ENCODE measurements at places on chromosomes 2 and 18.

- no peak for DNase-seq
Measured at GRCh38 chr2:231367178-231367577, 28.3 kb upstream of the B3GNT7 start.

DNA sequence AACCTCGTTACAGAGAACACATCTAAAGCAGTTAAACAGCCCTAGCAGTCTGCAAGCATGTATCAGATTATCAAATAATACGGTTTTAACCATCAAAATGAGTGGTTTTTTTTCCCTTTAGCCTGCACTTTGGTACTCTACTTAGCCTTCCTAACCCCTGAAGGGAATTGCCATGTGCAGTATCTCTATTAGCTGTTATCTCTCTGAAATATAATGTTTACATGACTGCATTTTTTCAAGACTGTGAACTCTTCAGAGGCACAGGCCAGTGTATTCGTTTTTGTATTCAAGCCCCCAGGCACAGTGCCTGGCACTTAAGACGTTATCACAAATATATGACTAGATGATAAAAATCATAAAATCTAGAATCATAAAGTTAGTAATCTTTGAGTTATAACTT, 509.5 kb downstream of the PARD3B start:
- DNase-seq = no peak

GRCh38 chr2:231190531-231191197, 7.8 kb upstream of the ARMC9 start:
- no peak for DNase-seq

DNA sequence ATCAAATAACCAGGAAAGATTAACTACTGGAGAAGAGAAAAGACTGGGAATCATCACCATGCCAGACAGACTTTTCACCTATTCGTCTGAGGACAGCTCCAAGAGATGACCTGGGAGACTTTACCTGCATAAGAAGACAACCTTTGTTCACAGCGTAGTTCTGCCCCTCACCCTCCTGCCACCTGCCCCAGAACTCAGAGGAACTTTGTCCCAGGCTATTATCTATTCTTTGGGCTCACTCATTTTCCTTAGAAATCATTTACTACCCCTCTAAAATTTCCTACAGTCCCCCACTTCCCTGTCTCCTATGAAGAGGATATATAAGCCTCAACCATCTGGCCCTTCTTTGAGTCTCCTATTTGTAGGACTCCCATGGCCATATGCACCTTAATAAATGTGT, 19.3 kb upstream of the COPS8 start:
- DNase-seq = no peak

DNA sequence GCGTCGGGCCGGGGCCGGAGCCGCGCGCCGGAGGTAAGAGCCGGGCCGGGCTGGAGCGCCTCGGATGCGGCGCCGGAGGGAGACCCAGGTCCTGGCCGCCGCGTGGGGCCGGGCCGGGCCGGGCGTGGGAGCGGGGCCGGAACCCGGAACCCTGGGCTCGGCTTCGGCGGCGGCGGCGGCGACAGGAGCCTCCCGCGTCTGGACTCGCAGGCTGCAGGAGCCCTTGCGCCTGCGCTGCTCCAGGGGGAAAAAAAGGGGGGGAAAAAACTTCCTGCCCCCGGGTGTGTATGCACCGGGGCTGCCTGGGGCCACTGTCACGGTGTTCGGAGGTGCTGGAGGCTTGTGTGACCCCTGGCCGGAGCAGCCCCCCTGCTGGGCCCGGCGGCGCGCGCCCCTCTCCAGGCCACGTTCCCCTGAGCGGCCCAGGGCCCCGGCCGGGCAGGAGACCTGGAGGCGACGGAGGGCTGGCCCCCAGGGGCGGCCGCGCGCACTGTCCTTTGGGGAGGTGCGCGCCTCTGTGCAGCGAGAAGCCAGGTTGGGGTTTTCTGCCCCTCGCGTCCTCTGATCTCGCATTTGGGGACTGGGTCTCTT, 864 bp downstream of the KLHL29 start:
- no peak for DNase-seq

- DNase-seq = no peak
Measured at GRCh38 chr2:225413786-225414185, 14.3 kb downstream of the NYAP2 start.

DNA sequence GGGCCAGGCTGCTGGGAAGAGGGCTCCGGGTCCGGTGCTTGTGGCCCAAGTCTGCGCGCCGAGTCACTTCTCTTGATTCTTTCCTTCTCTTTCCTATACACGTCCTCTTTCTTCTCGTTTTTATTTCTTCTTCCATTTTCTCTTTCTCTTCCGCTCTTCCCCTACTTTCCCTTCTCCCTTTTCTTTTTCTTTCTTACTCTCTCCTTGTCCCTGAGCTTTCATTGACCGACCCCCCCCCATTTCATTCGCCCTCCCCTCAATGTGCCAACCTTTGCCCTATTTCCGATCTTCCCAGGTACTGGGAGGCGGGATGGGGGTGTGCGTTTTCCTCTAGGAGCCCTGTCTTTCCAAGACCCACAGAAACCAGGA, 1.8 kb downstream of the ONECUT2 start:
- DNase-seq = no peak

DNA sequence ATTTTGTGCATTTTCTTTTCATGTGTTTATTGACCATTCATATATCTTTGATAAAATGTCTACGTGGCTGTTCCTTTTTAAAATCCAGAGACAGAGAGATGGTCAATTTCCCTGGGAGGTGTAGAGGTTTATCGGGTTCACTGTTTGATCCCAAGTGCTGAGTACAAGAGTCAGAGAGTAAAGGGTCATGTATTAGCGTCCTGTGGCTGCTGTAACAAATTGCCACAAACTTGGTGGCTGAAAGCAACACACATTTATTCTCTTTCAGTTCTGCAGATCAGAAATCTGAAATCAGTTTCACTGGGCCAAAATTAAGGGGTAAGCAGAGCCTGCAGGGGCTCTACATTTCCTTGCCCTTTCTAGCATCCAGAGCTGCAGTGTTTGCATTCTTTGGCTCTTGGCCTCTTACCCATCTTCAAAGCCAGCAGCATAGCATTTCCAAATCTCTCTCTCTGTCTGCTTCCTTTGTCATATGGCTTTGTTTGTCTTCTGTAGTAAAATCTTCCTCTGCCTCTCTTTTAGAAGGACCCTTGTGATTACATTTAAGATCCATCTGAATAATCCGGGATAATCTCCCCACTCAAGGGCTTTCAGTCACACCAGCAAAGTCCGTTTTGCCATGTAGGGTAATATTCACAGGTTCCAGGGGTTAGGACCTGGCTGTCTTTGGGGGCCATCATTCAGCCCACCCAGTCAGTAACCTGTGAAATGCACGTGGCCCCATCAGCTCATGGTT, 49.9 kb downstream of the TMEM17 start:
- DNase-seq = no peak

DNA sequence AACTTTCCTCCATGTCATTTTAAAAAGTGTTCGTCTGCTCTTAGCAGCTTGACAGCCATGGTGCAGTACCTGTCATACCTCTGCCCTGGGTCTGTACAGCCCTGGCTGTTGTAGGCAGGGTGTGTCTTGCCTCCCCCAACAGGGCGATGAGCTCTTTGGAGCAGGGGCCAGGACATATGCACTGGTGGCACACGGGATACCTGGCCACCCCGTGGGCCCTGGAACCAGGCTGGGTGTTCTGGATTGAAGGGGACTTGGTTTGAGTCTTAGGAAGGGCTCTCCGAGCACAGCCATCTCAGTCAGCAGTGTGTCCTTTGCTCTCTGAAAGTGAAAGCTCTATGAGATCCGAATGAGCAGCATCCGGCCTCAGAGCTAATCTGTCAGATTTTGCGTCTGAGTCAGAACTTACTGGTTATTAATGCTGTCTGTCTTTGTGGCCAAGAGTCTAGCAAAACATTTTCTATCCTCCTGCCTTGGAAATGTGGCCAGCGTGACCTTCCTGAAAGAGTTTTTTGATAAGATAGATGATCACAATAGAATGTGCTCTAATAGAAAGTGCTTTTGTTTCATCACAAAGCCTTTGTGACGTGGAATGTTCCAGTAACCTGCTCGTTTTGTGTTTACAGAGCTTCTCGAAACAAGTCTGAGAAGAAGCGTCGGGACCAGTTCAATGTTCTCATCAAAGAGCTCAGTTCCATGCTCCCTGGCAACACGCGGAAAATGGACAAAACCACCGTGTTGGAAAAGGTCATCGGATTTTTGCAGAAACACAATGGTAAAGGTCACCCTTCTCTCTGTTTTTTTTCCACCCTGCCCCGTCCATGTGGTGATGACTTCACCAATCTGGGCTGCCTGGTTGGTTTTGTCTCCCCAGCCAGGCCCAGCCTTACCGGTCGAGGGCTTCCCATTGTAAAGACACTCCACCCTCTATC, 77.3 kb upstream of the RPL31 start:
- no peak for DNase-seq

DNA sequence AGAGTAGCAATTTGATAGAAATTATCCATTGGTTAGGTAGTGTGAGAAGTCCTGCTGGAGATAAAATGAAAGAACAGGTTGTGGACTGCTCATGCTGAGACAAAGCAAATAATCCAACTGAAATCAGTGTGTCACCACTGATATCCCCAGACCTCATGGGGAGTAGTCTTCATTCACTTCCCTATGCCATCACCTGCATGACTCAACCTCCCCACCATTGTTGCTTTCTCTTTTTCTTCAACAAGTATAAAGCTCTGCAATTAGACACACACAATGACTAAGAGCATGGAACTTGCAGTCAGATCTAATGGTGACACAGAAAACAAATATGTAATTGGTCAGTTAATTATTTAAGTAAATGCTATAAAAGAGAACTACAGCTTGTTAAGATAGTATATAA, 475.3 kb downstream of the RIT2 start:
- no peak for DNase-seq

GRCh38 chr2:113134717-113135116, 7.3 kb downstream of the IL1RN start:
- no peak for DNase-seq

GRCh38 chr2:172561270-172561669, 5.4 kb downstream of the PDK1 start:
- DNase-seq = no peak

GRCh38 chr18:1012775-1013174, 108.1 kb downstream of the ADCYAP1 start:
- no peak for DNase-seq

DNA sequence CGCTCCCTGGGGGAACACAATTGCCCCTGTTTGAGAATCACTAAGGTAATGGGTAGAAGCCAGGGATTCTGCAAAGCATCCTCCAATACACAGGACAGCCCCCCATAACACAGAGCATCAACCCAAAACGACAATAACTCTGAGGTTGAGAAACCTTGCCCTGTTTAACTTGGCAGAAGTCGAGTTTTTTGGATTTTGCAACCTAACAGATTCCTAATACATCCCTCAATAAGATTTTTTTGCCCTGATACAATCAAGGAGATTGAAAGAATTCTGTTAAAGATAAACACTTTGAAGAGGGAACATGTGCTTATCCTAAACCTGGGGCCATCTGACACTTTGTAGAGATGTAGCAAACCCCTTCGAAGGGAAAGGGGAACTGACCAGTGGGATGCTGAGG, 92.5 kb upstream of the ZNF532 start:
- DNase-seq = no peak

DNA sequence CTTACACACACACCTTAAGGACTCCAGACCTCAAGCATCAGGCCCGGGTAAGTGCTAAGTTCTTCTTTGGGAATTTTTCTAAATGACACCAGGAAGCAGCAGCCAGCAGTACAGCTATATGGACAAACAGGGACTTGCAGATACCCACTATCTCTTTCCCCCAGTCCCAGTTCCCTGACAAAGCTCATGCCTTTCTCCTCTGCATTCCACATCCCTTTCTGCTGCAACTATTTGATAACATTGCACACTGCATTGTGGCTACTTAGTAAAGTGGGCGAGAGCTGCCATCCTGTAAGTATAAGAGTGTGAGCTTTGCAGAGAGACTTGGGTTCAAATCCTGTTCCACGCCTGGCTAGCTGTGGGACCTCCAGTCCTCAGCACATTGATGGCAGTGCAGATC, 14.0 kb upstream of the CD226 start:
- no peak for DNase-seq

GRCh38 chr2:85988914-85989270, 100.1 kb upstream of the ST3GAL5 start:
- no peak for DNase-seq

- no peak for DNase-seq
Measured at GRCh38 chr2:231058761-231059550, 2.3 kb downstream of the PSMD1 start.

DNA sequence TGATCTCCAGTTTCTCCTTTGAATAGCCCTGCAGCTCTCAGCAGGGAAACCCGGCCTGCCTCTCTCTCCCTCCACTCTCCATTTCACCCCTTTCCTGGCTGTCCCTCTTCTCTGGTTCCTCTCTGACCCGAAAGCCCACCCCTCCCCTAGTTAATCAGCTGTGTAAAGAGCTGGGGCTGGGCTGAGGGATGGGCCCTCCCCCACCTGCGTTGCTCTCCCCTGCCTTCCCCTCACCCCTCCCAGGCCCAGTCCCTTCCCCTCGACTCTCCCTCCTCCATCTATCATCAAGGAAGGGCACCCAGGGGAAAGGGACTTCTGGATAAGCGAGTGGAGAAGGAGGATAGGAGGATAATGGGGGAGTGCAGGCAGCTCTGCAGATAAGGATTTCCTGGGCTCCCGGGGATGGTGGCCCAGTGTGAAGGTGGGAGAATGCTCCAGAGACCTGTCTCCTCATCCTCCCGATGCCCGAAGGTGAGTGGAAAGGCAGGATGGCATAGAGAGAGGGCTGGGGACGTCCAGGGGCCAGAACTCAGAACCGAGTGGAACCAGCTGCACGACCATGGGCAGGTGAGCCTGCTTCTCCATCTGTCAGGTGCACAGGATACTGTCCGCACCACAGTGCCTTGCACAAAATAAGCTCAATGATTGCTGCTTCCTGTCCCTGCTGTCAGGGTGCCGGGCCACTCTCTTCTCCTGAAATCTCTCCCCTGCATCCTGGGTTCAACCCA, 12.0 kb downstream of the SLC30A3 start:
- no peak for DNase-seq

GRCh38 chr2:133734716-133735495, 166.6 kb upstream of the NCKAP5 start:
- DNase-seq = no peak

DNA sequence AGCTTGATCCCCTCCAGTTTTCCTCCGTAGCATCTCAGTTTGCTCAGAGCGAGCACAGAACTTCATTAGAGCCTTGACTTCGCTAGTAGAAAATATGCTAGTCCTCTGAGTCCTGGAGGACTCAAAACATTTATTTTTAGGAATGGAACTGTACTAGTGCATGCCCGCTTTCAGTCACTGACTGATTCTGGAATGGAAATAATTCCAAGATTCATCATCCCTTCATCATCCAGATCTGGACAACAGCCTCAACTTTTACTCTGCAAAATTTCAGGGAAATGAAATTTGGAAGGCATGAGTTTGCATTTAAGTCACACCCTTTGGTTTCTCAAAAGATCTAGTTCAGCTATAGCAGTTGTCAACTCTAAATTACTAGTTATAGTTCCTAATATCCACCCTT, 304.6 kb downstream of the XIRP2 start:
- no peak for DNase-seq

GRCh38 chr2:209876211-209876610, 104.6 kb downstream of the UNC80 start:
- DNase-seq = no peak

- DNase-seq = no peak
Measured at GRCh38 chr2:200442471-200442870, 67.4 kb downstream of the KCTD18 start.

- DNase-seq = no peak
Measured at GRCh38 chr2:236576087-236576486, 6.5 kb downstream of the ACKR3 start.
